Activated T-helper 1 cell treated with anti-CD3 and anti-CD28 coated beads, Interleukin-2, amount 50 U/mL, for 16 hours (primary cell): ENCODE measurements at places on chromosomes 3 and 15.

GRCh38 chr15:40372981-40373380, 9.5 kb upstream of the KNSTRN start:
- no peak for DNase-seq

DNA sequence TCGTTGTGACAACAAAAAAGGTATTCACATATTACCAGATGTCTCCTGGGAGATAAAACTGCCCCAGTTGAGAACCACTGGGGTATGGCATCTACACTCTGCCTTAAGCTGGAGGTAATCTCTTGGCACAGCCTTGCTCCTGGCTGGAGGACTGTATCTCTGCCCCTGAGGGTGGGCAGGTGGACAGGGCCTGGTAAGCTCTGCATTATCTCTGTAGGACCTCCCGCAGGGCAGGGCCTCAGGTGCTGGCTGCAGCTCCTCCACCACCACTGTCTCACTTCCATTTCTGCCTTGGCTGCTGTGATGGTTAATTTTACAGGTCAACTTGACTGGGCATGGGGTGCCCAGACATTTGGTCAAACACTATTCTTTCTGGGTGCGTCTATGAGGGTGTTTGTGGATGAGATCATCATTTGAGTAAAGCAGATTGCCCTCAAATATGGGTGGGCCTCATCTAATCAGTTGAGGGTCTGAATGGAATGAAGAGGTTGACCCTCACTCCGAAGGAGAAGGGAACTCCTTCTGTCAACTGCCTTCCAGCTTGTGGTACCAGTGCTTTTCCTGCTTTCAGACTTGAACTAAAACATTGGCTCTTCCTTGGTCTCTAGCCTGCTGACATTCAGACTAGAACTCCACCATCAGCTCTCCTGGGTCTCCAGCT, 9.8 kb upstream of the RHCG start:
- DNase-seq: no peak

DNA sequence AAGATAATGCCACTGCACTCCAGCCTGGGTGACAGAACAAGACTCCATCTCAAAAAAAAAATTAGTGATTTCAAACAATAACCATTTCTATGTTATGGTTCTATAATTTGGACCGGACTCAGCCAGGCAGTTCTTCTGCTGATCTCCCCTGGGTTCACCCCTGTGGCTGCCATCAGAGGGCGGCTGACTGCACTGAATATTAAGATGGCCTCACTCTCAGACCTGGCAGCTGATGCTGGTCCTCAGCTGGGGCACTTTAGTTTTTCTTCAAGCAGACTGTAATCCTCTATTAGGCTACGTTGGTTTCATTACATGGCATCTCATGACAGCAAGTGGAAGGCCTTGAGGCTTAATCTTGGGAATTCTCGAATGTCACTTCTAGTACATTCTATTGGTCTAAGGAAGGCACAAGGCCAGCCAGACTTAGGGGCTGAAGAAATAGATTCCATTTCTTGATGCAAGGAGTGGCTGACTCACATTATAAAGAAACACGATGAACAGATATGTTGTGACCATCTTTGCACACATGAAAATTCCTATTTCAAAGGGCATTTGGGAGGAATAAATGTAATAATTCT, 12.8 kb downstream of the GALNT15 start:
- DNase-seq: no peak

- DNase-seq: no peak
Measured at GRCh38 chr15:91126080-91126479, 26.0 kb downstream of the SV2B start.

DNA sequence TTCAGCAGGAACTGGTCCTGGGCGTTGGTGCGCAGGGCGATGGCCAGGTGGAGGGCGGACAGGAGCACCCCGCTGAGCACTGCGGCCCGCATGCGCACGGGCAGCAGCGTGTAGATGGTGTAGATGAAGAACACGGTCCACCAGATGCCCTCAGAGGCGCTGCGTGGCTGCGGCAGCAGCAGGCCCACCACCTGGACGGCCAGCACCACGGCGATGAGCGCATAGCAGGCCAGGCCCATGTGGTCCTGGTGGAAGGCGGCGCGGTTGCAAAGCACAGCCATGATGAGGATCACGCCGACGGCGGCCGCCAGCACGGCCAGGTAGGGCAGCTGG, 1.5 kb downstream of the ADCY5 start:
- no peak for DNase-seq

DNA sequence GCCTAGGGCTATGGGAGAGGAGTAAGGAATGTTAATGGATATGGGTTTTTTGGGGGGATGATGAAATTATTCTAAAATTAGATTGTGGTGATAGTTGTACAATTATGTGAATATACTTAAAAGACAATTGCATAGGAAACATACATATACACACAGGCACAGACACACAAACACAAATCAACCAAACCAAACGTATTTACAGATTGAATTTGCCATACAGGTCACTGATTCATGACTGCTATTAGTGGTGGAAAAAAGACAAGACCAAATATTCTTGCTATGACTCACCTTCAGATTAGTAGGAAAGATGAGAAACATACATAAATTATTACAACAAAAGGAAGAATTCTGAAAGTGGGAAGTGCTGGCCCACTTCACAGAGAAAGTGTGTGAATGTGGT, 85.3 kb downstream of the C3orf38 start:
- no peak for DNase-seq

GRCh38 chr15:93929375-93930094, 301.8 kb upstream of the MCTP2 start:
- no peak for DNase-seq

- DNase-seq: no peak
Measured at GRCh38 chr3:3991598-3991997, 192.4 kb downstream of the LRRN1 start.

GRCh38 chr15:69807721-69808120, 290.0 kb downstream of the TLE3 start:
- DNase-seq: no peak

DNA sequence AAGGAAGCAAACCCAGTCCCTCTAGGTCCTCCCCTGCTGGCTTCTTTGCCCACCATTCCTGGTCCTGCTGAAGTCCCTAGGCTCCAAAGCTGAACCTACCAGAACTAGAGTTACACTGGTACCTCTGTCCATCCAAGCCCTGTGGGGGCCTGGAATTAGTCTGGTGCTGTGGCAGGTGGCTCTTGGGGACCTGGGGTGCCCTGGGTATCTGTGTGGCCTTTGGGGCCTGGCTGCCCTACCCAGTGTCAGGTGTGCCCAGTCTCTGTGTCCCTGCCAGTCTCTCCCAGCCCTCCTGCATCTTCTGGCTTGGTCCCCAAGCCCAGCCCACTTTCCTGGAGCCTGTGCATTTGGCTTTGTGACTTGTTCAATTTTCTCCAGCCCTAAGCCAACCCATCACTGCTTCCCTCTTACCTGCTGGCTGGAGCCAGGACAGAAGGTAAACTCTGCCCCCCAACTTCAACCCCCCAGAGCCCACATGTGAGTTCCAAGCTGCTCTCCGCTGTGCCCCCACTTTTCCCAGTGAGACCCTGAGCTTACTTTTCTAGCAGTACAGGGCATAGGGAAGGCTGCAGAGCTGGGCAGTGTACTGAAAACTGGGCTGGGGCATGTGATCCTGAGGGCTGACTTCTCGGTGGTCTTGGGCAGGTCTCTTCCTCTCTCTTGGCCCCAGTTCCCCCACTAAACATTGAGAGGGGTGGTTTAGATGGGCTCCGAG, 28.3 kb upstream of the HHATL start:
- DNase-seq: no peak

DNA sequence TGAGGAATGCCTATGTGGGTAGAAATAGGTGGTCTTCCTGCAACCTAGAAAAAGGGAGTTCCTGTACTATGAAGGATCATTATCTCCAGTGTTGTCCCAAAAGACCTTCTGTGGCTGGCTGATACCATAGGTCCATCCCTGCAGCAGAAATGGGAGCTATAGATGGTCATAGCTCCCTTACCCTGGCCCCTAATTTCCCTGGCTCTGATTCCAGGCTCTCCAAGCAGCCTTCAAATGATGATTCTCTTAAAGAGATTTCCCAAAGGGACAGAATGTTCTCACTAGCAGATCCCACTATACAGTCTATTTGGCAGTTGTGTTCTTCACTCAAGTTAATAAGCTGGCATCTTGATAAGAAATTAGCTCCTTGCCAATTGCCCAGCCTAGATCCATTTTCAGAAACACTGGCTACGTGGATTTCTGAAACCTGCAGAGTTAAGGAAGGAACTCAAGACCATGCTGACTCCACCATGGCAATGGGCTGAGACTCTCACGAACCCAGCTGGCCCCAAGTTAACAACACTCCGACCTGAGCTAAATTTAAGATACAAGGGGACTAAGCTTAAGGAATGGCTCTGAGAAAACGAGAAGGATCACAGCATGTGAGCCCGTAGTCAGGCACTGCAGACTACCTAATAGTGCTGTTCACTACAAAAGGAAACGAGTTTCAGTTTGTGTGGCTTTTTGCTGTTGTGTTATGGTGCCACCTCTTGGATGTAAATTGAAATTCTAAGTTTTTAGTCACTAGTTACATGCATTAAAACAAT, 11.4 kb downstream of the C15orf40 start:
- no peak for DNase-seq

DNA sequence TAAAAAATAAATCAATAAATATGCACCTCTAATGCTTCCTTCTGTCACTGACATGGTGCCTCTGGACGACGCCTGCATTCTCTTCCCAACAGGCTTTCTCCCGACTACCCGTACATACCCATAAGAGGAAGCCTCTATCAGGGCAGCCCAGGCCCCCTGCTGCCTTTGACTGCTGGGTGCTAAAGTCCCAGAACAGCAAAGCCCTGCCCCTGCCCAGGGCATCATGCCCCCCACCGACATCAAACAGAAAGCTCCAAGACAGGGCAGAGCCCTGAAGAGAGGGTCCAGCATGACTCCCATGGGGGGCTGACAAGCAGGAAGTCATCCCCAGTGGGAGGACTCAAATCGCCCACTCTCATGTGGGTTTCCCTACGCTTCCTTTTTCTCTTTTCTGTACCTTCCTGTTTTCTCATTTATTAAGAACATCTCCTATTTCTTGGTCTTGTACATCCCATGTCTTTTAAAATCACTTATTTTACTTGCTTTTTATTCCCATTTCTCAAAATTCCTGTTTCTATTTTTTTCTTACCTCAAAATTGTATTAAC, 23.4 kb downstream of the XPC start:
- no peak for DNase-seq

- DNase-seq: no peak
Measured at GRCh38 chr15:67915461-67916374, 75.9 kb upstream of the RNU6-1 start.

DNA sequence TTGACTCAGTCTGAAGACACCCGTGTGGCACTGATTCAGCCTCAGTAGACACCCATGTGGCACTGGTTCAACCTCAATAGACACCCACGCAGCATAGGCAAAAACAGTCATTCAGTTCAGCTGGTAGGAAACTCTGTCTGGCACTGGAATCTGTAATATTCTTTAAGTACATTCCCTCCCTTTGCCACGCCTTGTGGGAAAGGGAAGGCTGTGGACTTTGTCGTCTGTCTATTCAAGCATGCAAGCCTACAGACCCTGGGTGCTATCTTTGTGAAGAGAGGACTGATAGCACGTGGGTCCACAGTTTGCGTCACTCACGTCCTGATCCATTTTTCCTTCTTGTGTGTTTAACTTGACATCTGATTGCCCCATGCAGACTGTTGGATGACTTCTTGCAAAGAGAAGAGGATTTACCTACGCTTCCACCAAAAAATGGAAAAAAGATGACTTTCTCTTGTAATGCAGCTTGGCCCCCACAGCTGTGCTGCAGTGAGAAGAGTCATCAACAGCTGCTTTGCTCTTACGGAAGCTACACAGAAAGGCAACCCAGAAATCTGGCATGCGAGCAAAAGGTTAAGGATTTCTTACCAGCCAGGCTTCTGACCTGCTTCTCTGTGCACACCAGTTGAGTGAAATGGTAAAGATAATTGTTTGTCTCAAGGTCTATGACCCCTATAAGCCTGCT, 278.1 kb downstream of the ULK4 start:
- DNase-seq: no peak

DNA sequence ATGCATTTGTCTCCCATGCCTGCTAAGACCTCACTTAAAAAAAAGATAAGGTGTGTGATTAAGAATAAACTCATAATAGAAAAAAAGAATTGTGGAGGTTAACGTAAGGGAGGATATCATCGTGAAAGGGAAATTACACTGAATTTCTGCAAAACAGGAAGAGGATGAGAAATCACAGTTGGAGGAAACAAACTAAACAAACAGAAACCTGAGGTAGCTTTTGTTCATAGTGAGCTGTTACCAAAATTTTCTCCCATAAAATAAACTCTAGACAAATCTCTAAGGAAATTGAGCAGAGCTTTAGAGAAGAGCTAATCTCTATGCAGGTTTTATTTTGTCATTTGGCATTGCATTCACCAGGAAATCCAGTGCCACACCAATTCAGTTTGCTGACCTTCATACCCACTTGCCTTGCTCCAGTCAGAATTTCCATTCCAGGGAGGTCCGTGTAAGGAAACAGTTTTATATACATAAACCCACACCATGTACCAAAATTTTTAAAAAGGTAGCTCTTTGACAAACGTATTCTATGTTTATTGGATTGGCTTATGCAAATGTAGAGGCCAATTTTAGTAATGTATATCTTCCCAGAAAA, 231.2 kb downstream of the MBNL1 start:
- no peak for DNase-seq

DNA sequence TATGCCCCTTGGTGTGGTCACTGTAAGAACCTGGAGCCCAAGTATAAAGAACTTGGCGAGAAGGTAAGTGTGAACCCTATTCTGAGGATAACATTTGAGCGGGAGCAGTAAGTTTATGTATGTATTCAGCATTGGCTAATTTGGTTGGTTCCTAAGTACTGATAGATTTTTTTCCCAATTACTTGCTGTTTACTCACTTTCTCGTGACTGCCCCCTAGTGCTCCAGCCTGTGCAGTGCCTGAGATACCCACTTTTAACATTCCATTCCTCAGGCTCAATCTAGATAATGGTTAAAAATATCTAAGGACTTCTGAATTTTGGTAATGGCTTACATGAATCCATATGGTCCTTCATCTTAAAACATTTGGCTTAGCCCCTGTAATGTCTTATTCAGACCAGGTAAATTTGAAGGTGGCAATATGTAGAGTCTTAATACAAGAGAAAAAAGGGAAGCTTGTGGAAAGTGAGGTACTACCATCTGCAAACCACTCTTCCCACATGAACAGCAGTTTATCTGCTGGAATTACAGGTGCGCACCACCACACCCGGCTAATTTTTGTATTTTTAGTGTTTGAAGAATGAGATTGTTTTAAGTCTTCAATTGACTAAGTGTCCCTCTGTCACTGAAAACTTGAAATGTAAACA, 7.1 kb downstream of the ELL3 start:
- DNase-seq: no peak

DNA sequence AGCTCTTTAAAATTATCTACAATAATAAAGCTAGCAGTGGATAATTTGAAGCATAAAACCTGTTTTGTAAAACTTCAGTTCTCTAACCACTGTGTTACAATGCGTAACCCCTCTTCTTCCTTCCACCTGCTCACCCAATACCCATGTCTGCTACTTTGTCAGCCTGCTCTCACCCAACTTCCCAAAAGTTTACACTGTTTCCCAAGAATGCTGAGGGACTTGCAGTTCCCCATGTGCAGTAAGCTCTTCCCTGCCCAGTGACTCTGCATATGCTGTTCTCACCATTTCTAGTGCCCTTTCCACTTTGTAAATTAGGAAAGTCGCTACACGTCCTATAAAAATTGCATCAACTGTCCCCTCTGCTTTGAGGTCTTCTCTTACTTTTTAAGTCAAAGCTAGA, 315.9 kb upstream of the SEMA6D start:
- no peak for DNase-seq

- no peak for DNase-seq
Measured at GRCh38 chr15:65329288-65329983, 25.0 kb downstream of the RNU5B-1 start.

GRCh38 chr3:115785782-115786181, 162.5 kb downstream of the GAP43 start:
- DNase-seq: no peak
